ENCODE measurements at places on chromosomes 4 and X. TPM values are rescaled to one million over a fixed set of nuclear protein-coding genes. Genes with fewer than 3 reads are reported as not detected.

Gene KLHL4
- 0.92 TPM for total RNA-seq

Gene F9
- total RNA-seq = not detected

Gene PNMA3
- 1.8 TPM for total RNA-seq

Gene CDKL2
- total RNA-seq = 0.64 TPM

Gene SLC38A5
- 0.50 TPM for total RNA-seq

Gene ZC4H2
- 3.1 TPM for total RNA-seq

Gene TFDP3
- total RNA-seq = not detected

Gene TMEM156
- not detected for total RNA-seq

Gene CCDC158
- total RNA-seq = 0.59 TPM

Gene NLGN4X
- 3.1 TPM for total RNA-seq

Gene GPC3
- 4.2 TPM for total RNA-seq

Gene MAGEE2
- not detected for total RNA-seq

Gene FAM47E
- total RNA-seq = 2.4 TPM

Gene SERPINA7
- not detected for total RNA-seq

Gene TEX11
- not detected for total RNA-seq

Gene AMMECR1
- 1.7 TPM for total RNA-seq

Gene NCAPG
- 0.72 TPM for total RNA-seq

Gene H2BW2
- total RNA-seq = not detected

Gene KIAA1210
- total RNA-seq = not detected

Gene RNF128
- 0.15 TPM for total RNA-seq

Gene PNMA5
- total RNA-seq = not detected

Gene SPATA18
- 1.9 TPM for total RNA-seq

Gene PDE6B
- total RNA-seq = 2.1 TPM

Gene USP26
- total RNA-seq = not detected

Gene TLL1
- 0.74 TPM for total RNA-seq

Gene SMIM31
- total RNA-seq = not detected

Gene ELOVL6
- 1.0 TPM for total RNA-seq

Gene HS3ST1
- total RNA-seq = 0.94 TPM

Gene ELK1
- 24.5 TPM for total RNA-seq

Gene HS6ST2
- not detected for total RNA-seq

Gene DCAF4L1
- total RNA-seq = 0.32 TPM

Gene TDO2
- not detected for total RNA-seq

Gene ATXN3L
- total RNA-seq = not detected

Gene CTAG2
- not detected for total RNA-seq

Gene BEND2
- 0.12 TPM for total RNA-seq

Gene TRMT44
- total RNA-seq = 8.4 TPM

Gene FMR1NB
- not detected for total RNA-seq

Gene C1QTNF7
- 3.1 TPM for total RNA-seq

Gene ETFDH
- 391 TPM for total RNA-seq

Gene NR3C2
- 22.6 TPM for total RNA-seq

Gene RADX
- total RNA-seq = 0.64 TPM

Gene GNRHR
- total RNA-seq = not detected

Gene GYPB
- total RNA-seq = not detected

Gene PABPC4L
- 0.89 TPM for total RNA-seq

Gene PRKX
- 5.1 TPM for total RNA-seq

Gene F8A3
- not detected for total RNA-seq

Gene FANCB
- 0.94 TPM for total RNA-seq

Gene CT45A1
- not detected for total RNA-seq

Gene DMRTC1B
- not detected for total RNA-seq

Gene SLC10A7
- total RNA-seq = 4.5 TPM

Gene SH3BP2
- 25.6 TPM for total RNA-seq

Gene PWWP3B
- total RNA-seq = 10.0 TPM

Gene CCDC110
- 0.99 TPM for total RNA-seq

Data from left ventricle myocardium superior (tissue), 1 donor.